ENCODE measurements at places on chromosomes 16 and 17. TPM values are rescaled to one million over a fixed set of nuclear protein-coding genes. Genes with fewer than 3 reads are reported as not detected.

The KRT27 gene
- total RNA-seq: not detected

The HOXB4 gene
- 2.2 TPM for total RNA-seq

The NPB gene
- not detected for total RNA-seq

The TPPP3 gene
- 6.9 TPM for total RNA-seq

The ZDHHC1 gene
- 19.3 TPM for total RNA-seq

The TPSG1 gene
- total RNA-seq: 1.8 TPM

The CRYM gene
- total RNA-seq: 0.98 TPM

The ULK2 gene
- 22.1 TPM for total RNA-seq

The ADAD2 gene
- total RNA-seq: 0.15 TPM

The PAFAH1B1 gene
- total RNA-seq: 134 TPM

The ERN1 gene
- 34.7 TPM for total RNA-seq

The STH gene
- not detected for total RNA-seq

The CES5A gene
- total RNA-seq: not detected

The CA5A gene
- total RNA-seq: not detected

The PERCC1 gene
- not detected for total RNA-seq

The ASPA gene
- total RNA-seq: 0.98 TPM

The ELMO3 gene
- total RNA-seq: 1.1 TPM

The SERPINF2 gene
- total RNA-seq: 18.4 TPM

The SHISA9 gene
- total RNA-seq: 0.33 TPM

The WBP2 gene
- total RNA-seq: 63.2 TPM

The PDIA2 gene
- total RNA-seq: not detected

The TIMP2 gene
- 72.0 TPM for total RNA-seq

The SEPTIN1 gene
- 1.3 TPM for total RNA-seq

The SLC13A2 gene
- total RNA-seq: 4.0 TPM

The TGFB1I1 gene
- 30.1 TPM for total RNA-seq

The CHTF18 gene
- total RNA-seq: 13.1 TPM

The MYOCD gene
- 0.64 TPM for total RNA-seq

The LPCAT2 gene
- 35.9 TPM for total RNA-seq

Measured in breast epithelium (tissue), 4 donors.